ENCODE measurements at places on chromosomes 7 and 10.

DNA sequence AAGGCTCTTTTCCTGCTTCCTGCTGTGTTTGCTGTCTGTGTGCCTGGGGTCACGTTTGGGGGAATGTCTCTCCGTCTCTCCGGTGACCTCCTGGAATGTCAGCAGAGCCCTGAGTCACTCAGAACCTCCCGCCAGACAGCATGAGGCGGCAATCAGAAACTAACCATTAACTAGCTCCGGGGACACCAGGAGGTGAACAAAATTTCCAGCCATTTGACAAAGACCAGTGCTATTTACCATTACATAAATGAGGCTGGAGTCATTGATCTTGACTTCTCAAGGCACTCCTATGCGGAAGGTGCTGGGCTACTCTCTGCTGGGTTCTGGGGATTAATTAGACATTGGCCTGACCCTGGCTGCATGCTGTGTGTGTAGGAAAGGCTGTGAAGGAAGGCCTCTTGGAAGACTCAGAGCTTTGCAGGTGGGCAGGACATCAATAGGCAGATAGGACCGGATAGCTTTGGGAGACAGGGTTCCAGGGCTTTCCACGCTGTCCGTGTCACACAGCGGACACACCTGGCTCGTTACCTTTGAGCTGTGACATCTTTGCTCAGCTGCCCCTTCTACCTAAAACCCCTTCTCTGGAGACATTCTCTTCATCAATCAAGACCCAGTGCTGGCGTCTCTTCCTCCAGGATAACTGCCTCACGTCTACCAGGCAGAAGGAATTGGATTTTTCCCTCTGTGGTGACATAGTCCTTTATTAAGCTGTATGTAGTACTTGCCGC, 77.0 kb downstream of the PFKFB3 start:
- DNase-seq: no peak
- H3K27ac ChIP-seq: peak overlapping the region; percentile 60
- peaks cover 33% of the 10 kb centered on the region for H3K36me3 ChIP-seq
- no peaks in the 10 kb centered on the region for H3K27me3 ChIP-seq
- H3K4me1 ChIP-seq: peaks cover 38% of the 10 kb centered on the region

DNA sequence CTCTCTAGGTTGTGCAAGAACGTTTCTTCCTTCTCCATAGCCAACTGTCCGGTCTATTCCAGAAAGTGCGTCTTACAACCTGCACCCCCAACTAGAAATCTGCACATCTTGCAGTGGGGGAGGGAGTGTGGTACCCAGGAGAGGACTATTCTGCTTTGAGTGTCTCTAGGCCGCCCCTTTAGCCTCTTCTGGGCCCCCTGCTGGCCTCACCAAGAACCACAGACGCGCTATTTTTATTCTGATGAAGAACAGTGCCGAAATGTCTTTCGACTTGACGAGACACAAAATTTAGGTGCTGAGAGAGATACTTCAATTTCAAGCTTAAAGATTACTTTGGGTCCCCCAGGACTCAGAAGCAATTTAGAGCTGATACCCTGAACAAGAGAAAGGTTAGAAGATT, 1.0 kb downstream of the CNPY1 start:
- H3K4me1 ChIP-seq: no peaks in the 10 kb centered on the region
- DNase-seq: no peak

DNA sequence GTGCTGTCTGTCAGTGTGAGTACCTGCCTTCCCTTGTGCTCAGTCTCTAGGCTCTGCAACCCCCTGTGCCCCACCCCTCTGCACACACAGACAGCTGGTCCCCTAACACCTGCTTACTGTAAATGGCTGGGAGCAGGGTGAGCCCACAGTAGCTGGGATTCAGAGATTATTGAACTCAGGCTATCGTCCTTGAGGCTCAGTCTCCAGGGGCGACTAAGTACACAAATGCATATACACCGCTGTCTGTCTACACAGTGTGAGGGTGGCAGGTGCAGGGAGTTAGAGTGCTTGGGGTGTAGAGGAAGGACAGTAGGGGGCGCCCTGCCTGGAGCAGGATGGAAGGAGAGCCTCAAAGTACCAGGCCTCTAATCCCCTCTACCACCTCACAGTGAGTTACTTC, 12.9 kb downstream of the UPP1 start:
- H3K27ac ChIP-seq: no peak overlapping the region
- H3K4me1 ChIP-seq: peaks cover 30% of the 10 kb centered on the region
- H3K36me3 ChIP-seq: peaks cover 39% of the 10 kb centered on the region

DNA sequence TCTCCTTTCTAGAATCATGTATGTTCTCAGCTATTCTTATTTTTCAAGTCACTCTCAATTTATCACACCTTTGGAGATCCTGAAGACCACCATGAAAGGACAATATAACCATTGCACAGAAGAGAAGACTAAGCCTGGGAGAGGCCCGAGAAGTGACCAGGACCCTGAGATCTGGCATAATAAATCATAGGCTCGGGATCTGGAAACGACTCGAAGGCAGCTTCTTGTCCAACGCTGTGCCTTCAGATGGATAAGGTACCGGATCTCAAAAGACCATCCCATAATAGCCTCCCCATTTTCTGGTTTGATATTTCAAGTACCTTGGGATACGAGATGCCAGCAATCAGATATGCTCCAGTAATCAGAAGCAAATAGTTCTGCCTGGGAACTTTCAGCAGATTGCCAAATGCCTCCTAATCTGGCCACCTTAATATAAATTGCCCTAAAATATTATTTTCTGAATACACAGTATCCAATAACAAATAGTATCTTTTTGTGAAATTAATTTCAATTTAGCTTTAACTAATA, 179.2 kb upstream of the ZMIZ1 start:
- DNase-seq: no peak
- no peak overlapping the region for H3K4me3 ChIP-seq
- peaks cover 11% of the 10 kb centered on the region for H3K27me3 ChIP-seq
- no peak overlapping the region for H3K27ac ChIP-seq
- H3K4me1 ChIP-seq: peaks cover 7% of the 10 kb centered on the region

GRCh38 chr7:79692015-79692414, 238.5 kb upstream of the MAGI2 start:
- H3K36me3 ChIP-seq: no peaks in the 10 kb centered on the region
- no peak overlapping the region for H3K27ac ChIP-seq
- H3K27me3 ChIP-seq: peaks cover 2% of the 10 kb centered on the region
- no peak overlapping the region for H3K4me3 ChIP-seq
- no peaks in the 10 kb centered on the region for H3K4me1 ChIP-seq

DNA sequence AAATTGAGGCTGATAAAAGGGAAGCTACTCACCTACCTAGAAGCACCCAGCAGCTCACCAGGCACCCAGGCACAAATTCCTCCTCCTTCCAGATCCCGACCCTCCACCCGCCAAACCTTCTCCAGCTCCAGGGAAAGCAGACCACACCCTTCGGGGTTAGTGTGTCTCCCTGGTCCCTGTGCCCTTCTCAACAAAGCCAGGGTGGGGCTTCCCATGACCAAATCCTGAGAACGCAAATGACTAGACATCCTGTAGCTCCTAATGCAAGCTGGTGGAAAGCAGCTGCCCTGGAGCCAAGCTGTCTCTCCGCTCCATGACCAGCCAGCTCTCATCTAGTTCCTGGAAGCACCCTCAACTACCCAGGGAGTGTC, 4.4 kb downstream of the TBX20 start:
- no peak for DNase-seq
- H3K27ac ChIP-seq: no peak overlapping the region
- H3K4me3 ChIP-seq: no peak overlapping the region
- no peaks in the 10 kb centered on the region for H3K36me3 ChIP-seq

DNA sequence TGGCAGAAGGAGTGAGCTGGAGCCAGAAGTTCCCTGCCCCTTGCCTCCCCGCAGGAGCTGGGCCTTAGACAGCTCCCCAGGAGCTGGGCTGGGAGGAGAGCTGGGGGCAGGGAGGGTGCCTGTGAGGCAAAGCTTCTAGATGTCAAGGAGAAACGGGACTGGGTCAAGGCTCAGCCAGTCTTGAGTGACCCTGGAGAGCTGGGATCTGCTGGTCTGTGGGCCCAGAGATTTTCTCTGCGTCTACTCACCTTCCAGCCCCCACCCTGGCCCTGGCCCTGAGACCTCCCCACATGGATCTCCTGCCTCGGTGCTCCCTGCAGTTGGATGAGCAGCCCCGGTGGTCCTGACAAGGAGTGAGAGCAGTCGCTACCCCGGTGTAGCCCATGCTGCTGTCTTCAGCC, 20.3 kb upstream of the SHH start:
- no peaks in the 10 kb centered on the region for H3K4me1 ChIP-seq
- H3K36me3 ChIP-seq: no peaks in the 10 kb centered on the region
- H3K27me3 ChIP-seq: no peaks in the 10 kb centered on the region
- DNase-seq: no peak
- no peak overlapping the region for H3K4me3 ChIP-seq

- H3K36me3 ChIP-seq: no peaks in the 10 kb centered on the region
- no peak overlapping the region for H3K27ac ChIP-seq
- no peak overlapping the region for H3K4me3 ChIP-seq
- peaks cover 49% of the 10 kb centered on the region for H3K27me3 ChIP-seq
Observed at GRCh38 chr7:128909625-128910568, 612 bp downstream of the KCP start.

- no peak for DNase-seq
- H3K36me3 ChIP-seq: peaks cover 6% of the 10 kb centered on the region
- peak overlapping the region; percentile 93 for H3K4me3 ChIP-seq
- H3K27me3 ChIP-seq: no peaks in the 10 kb centered on the region
- H3K27ac ChIP-seq: no peak overlapping the region
Observed at GRCh38 chr7:43904533-43905208, 1.7 kb downstream of the URGCP start.

- no peaks in the 10 kb centered on the region for H3K36me3 ChIP-seq
- H3K27me3 ChIP-seq: peaks cover 12% of the 10 kb centered on the region
- H3K4me3 ChIP-seq: no peak overlapping the region
- DNase-seq: no peak
Observed at GRCh38 chr10:62333135-62333889, 40.9 kb upstream of the ZNF365 start.

- H3K27ac ChIP-seq: no peak overlapping the region
- no peaks in the 10 kb centered on the region for H3K36me3 ChIP-seq
- H3K4me1 ChIP-seq: no peaks in the 10 kb centered on the region
- no peak for DNase-seq
- no peak overlapping the region for H3K4me3 ChIP-seq
Observed at GRCh38 chr7:54987772-54988171, 31.0 kb upstream of the EGFR start.

- H3K27me3 ChIP-seq: no peaks in the 10 kb centered on the region
- H3K4me1 ChIP-seq: no peaks in the 10 kb centered on the region
- no peak overlapping the region for H3K4me3 ChIP-seq
- H3K27ac ChIP-seq: no peak overlapping the region
- peaks cover 3% of the 10 kb centered on the region for H3K36me3 ChIP-seq
- DNase-seq: no peak
Observed at GRCh38 chr7:155331396-155331795, 33.7 kb downstream of the INSIG1 start.

DNA sequence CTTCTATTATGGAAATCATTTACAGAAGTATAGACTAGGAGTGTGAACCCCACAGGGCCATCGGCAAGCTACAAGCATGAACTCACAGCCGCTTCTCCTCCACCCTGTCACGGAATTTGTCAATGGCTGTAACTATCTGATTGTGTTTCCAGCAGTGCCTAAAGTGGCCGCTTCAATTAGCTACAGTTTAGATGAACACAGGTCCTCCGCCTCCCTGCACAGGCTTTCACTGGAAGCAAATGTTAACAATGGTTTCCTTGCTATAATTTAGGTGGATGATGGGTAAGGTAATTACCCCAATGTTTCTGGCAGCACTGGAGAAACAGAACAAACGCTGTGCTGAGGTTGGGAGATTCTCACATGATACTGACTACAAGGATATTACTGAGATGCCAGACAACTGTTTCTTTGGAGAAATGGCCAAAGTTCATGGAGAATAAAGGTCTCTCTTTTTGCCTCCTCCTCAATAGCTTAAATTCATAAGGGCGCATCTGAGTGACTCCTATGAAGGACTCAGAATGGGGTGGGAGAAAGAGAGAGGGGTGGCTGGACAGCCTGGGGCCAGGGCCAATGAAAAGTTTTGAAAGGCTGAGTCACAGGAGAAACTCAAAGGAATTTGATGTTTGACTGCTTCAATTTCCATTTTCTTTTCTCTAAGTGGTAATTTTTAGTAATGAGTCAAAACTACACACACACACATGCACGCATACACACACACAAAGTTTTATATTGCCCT, 78.9 kb downstream of the SVIL start:
- peaks cover 12% of the 10 kb centered on the region for H3K4me1 ChIP-seq
- peaks cover 6% of the 10 kb centered on the region for H3K36me3 ChIP-seq
- DNase-seq: no peak
- H3K27me3 ChIP-seq: no peaks in the 10 kb centered on the region

GRCh38 chr10:77016855-77017254, 620.8 kb downstream of the KCNMA1 start:
- H3K27ac ChIP-seq: no peak overlapping the region
- H3K36me3 ChIP-seq: no peaks in the 10 kb centered on the region
- H3K27me3 ChIP-seq: no peaks in the 10 kb centered on the region
- H3K4me3 ChIP-seq: no peak overlapping the region

- no peak overlapping the region for H3K4me3 ChIP-seq
- H3K27ac ChIP-seq: no peak overlapping the region
- peaks cover 2% of the 10 kb centered on the region for H3K27me3 ChIP-seq
- no peaks in the 10 kb centered on the region for H3K4me1 ChIP-seq
Observed at GRCh38 chr10:63935705-63936104, 414.5 kb downstream of the REEP3 start.

- no peaks in the 10 kb centered on the region for H3K4me1 ChIP-seq
- H3K27me3 ChIP-seq: no peaks in the 10 kb centered on the region
- H3K27ac ChIP-seq: no peak overlapping the region
Observed at GRCh38 chr7:122485856-122486255, 181.3 kb upstream of the FEZF1 start.

GRCh38 chr7:100585511-100586265, at the start of gene LRCH4:
Gene LRCH4 (minus strand): TSS chr7:100586129. CDS start chr7:100586100, 29 bp downstream.
- peaks cover 27% of the 10 kb centered on the region for H3K4me1 ChIP-seq
- peaks cover 11% of the 10 kb centered on the region for H3K27me3 ChIP-seq
- DNase-seq: peak; percentile 81
- peak within 1 kb of the TSS; percentile 94 for H3K4me3 ChIP-seq
- H3K27ac ChIP-seq: peak within 1 kb of the TSS; percentile 96
- peaks cover 4% of the 10 kb centered on the region for H3K36me3 ChIP-seq

DNA sequence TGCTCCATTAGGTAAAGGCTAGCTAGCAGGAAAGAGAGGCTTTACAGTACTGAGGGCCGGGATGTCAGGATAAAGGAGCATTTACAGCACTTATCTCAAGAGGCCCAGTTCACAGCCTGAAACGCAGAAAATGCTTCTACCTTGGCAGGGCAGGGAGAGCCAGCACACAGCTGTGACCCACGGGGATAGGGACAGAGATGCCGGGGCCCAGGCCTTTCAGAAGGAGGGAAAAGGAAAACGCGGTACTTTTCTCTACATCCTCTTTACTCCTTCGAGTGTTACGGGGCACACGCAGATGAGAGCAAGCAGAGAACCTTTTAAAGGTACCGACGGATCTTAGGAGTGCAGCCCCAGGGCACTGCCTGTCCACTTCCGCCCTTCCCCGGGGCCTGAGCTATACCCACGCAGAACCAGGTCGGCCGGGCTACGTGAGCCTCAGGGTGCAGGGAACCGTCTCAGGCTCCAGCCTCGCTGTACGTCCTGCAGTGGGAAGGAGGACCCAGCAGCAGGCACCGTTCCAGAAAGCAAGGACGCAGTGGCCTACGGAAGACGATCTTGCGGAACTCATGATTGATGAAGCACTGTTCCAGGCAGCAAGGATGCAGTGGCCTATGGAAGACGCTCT, 232.3 kb downstream of the ELFN1 start:
- no peaks in the 10 kb centered on the region for H3K36me3 ChIP-seq
- H3K4me3 ChIP-seq: no peak overlapping the region
- no peaks in the 10 kb centered on the region for H3K4me1 ChIP-seq

- H3K27ac ChIP-seq: no peak overlapping the region
- no peaks in the 10 kb centered on the region for H3K4me1 ChIP-seq
- no peak for DNase-seq
Observed at GRCh38 chr10:120760253-120760652, 90.9 kb upstream of the WDR11 start.

- peak overlapping the region; percentile 38 for H3K4me3 ChIP-seq
- H3K27me3 ChIP-seq: peaks cover under 1% of the 10 kb centered on the region
- peaks cover 13% of the 10 kb centered on the region for H3K36me3 ChIP-seq
- no peak for DNase-seq
- H3K4me1 ChIP-seq: peaks cover 74% of the 10 kb centered on the region
Observed at GRCh38 chr7:22697876-22698606, 29.0 kb upstream of the IL6 start.
